Activated CD4-positive, alpha-beta T cell treated with anti-CD3 and anti-CD28 coated beads for 1 hour (primary cell): ENCODE measurements at places on chromosomes 12 and 14.

DNA sequence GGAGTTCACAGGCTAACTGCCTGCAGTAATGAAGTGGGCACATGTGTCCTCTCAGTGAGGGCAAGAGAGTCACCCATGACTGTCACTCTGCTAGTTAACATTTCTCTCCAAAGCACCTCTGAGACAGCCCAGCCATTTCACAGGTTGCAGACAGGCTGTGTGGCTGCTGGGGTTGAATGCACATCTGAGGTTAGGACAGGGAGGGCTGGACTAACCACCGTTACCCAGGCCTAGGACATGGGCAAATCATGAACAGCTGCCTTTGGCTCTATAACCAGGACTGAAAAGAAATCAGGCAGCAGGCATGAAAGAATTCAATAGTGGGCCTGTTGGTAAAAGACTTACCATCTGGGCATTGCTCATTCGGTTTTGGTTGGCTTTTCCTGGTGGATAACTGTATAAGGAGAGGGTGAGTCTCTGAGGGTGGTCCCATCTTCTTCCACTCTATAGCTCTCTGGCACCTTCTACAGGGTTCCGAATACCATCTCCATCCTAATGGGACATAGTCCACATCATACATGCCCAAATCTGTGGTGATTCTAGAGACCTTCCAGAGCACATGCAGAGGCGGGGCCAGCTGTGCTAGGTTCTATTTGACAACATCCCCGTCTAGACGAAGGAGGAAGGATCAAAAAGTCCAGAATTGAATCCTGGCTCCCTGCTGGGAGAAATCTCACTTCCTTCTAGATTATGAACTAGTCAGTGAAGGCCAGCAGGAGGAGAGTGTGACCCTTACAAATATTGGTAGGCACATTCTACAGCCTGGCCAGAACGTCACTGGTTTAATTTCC lies 10.8 kb downstream of the CRACR2A start:
- no peak for DNase-seq

DNA sequence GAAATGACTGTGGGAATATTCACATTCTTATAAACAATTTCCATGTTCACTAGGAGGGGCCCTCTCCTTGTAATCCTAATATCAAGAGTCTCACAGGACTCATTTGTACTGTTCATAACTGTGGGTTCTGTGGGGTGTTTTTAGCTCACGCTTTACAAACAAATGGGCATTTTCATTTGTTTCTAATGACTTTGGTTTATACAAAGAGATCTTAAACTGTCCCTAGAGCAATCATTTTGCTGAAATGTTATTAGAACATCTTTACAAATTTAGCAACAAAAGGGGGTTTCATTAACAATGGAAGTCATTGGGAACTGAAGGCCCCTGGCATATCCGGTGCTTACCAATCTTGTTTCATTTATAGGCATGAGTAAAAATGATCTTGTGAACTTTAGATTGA lies 370.5 kb downstream of the TRHDE start:
- DNase-seq, result no peak

GRCh38 chr14:76186308-76187027 lies 34.7 kb downstream of the GPATCH2L start:
- no peak for DNase-seq

DNA sequence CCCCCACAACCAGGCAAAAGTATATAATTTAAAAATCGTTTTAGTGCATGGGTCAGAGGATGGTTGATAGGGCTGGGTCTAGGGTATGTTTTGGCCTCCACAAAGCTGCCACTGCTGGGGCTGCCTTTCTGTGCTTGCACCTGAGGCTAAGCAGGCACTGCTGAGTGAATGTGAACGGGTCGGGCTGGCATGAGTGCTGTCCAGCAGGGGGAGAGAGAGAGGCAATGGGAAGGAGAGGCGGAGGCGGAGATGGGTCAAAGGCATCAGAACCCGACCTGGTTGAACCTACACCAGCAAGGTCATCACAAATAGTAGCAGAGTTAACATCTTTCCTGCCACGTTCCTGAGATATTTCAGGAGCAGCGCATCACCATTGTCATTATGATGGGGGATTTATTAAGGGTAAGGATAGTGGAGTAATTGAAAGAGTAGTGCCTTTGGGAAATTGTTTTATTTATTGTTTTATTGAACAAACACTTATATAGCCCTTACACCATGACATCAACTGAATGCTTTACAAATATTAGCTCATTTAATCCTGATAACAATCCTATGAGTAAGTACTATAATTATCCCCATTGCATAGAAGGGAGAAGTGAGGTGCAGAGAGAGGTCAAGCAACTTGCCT lies 5.8 kb upstream of the NRXN3 start:
- no peak for DNase-seq

GRCh38 chr12:104683831-104684503 lies 227.2 kb downstream of the CHST11 start:
- no peak for DNase-seq

DNA sequence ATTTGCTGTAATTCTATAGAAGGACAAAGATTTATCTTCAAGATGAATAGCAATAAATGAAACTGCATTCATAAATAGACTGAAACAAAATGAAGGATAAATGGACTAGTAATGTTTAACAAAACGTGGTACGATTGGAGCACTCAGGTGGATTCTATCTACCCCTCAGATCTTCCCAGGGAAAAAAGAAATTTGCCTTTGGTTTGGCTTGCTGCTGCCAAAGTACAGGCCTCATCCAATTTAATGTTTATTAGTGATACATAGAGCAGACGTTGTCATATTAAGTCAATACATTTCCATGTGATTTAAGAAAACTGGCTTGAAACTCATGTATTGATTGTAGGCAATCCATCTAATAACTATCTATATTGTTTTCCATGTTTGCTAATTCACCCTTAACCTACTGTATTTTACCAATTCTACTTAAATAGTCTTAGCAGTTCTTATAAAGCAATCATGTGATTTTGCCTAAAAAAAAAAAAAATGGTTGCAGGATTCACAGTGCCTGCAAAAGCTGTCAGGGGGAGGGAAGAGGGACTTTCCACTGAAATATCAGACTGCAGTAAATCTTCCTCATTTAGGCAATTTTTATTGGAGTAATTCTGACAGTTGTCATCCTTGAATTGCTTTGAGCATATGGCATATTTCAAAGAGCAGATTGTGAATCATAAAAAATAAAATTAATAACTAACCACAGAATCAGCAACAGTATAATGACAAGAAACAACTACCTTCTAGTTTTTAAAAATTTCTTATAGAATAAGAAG lies 242.2 kb upstream of the NPAS3 start:
- no peak for DNase-seq

- no peak for DNase-seq
Measured at GRCh38 chr14:103121121-103121845, 2.0 kb upstream of the TNFAIP2 start.

DNA sequence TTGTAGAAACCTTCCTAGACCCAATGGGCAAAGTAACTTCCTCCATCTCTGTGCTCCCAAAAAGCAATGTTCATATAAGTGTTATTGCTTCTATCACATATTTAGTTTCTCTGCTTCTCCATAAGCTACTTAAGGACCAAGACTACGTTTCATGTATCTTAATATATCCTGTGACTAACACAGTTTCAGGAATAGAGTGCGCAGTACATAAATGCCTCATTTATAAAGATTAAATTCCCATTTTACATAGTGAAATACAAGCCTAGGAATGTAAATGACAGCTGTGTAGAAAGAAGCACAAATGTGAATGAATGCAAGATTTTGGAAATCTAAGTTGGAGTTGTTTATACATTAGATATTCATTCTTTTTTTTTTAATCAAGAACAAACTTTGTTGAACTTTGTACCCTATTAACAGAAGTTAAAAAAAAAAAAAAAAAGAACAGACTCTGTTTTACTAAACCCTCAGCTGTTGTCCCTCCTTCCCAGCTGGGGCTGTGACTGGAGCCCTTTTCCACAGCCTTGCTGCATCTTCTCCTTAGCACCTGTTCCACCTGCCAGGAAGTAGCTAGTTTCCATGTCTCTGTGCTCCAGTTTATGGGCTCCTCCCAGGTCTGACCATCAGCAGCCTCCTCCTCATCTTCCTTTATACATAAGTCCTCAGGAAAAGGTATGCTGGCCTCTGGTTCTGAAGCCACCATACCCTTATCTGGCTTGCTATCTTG lies 7.0 kb upstream of the METTL17 start:
- no peak for DNase-seq

DNA sequence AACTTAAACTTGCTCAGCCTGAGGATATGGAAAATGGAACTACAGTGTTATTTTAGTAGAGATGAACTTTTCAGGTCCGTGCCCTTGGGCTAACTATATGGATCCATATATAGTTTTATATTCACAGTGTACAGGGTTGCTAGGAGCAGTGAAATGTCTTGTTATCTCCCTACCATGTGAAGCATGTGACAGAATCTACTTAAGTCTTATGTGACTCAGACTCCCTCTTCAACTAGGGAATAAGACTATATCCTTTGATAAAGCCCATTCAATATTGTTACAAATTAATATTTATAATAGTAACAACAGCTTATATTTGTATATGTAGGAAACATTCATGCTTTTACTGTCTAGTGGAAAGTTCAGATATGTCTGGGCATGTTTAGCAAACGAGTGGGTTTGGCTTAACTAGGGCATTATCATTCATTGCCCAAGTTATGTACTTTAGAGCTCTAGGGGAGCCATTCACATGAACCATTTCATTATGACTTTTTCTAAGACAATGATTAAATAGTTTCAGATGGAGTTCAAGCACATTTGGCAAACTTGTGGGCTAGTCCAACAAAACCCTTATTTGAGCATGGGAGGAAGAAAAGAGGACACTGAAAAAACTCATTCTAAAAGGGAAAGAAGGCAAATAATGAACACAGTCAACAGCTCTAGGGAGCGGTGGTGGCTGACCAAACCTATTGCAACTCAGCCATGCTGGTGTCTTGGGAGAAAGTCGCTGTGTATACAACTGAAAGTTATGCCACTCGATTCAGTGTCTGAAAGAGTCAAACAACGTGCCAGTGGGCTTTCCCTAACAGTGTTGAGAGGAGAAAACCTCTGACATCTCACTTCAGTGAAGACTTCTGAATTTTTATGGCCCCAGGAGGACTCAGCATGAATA lies 305.9 kb upstream of the G2E3 start:
- DNase-seq, result no peak

GRCh38 chr14:88218119-88218915 lies 104.8 kb downstream of the KCNK10 start:
- DNase-seq, result no peak

DNA sequence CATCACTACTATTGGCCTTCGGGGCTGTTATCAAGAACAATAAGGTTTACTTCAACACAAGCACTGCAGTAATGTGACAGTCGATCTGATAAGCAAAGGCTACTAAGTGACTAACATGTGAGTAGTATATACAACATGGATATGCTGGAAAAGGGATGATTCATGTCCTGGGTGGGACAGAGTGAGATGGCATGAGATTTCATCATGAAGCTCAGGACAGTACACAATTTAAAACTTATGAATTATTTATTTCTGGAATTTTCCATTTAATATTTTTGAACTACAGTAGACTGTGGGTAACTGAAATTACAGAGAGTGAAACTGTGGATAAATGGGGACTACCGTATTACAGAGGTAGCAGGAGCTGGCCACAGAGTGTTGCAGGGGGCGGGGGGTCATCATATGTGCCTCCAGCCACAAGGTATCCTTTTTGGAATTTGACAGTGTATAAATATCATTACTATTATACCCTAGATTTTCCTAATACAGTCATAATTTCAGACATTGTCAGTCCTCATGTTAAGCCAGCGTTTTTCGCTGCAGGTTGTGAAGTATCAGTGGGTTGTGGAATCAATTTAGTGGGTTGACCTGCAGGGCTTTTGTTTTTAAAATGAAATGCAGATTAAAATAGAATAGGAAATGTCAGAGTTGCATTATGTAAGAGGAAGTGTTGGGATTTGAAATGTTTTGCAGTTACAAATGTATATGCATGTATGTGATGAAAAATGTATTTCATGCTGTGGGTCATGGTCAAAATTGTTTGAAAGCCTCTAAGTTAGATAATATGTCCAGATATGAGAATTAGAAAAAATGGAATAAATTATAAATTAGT lies 148.0 kb upstream of the NUDT4 start:
- no peak for DNase-seq

DNA sequence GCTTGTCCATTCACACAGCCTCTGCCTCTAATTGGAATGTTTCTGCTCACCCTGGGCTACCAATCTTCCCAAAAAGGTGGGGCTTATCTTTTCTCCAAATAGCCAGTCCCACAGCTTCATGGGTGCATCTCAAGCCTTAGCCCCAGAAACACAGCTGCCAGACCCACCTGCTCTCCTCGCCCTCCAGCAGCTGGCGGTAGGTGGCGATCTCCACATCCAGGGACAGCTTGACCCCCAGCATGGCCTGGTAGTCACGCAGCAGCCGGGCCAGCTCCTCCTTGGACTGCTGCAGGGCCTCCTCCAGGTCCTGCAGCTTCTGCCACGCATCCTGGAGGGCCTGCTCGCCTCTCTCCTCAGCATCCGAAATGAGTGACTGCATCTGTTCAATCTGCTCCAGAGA lies 11.1 kb downstream of the KRT77 start:
- DNase-seq, result no peak

- DNase-seq, result peak; percentile 12
Measured at GRCh38 chr12:9951026-9951675, 19.0 kb upstream of the CLEC2A start.

GRCh38 chr12:75705749-75706711 lies 194.6 kb upstream of the KRR1 start:
- no peak for DNase-seq

DNA sequence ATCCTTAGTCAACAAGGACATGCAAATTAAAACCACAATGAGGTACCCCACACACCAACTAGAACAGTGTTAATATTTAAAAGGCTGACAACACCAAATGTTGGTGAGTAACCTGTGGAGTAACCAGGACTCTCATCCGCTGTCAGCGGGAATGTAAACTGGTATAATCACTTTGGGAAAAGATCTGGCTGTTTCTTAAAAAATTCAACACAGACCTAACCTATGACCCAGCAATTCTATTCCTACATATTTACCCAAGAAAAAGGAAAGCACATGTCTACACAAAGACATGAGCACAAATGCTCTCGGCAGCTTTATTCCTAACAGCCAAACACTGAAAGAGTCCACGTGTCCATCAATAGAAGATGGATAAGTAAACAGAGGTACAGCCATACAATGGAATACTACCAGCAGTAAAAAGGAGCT lies 26.6 kb downstream of the NRDE2 start:
- DNase-seq, result no peak

DNA sequence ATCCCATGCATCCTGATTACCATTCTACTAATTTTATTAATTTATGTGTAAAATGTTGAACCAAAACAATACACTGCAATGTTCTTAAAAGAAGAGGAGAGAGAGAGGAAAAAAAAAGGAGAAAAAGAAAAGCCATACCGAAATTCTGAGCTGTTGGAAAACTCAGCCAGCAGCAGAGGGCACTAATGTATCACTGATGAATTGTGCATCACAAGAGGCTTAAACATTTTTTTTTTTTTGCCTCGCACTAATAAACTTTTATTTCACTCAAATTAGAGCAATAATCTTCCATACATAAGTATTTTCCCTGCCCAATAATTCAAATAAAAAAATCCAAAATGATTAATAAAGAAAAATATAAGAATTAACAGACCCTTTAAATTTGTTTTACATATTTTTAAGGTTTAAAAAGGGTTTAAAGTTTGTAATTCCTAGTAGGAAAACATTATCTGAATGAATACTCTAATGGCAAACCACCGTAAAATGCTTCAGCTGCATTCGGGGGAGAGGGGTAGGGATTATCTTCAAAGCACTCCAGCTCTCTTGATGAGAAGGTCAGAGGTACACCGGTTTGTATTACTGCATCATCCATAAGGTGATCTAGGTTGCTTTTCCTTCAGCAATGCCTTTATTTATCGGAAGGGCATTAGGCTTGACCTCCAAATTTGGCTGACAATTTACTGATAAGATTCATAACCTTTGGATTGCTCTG lies 41.9 kb downstream of the ATP23 start:
- DNase-seq, result no peak
